ENCODE measurements at places on chromosomes 6 and 20.

- peaks cover 58% of the 10 kb centered on the region for H3K27me3 ChIP-seq
- H3K4me3 ChIP-seq, result peak overlapping the region; percentile 77
- peaks cover 9% of the 10 kb centered on the region for H3K4me1 ChIP-seq
- DNase-seq, result peak; percentile 43
These were observed 493 bp downstream of the CRYBG1 start for GRCh38 chr6:106360989-106361430.

DNA sequence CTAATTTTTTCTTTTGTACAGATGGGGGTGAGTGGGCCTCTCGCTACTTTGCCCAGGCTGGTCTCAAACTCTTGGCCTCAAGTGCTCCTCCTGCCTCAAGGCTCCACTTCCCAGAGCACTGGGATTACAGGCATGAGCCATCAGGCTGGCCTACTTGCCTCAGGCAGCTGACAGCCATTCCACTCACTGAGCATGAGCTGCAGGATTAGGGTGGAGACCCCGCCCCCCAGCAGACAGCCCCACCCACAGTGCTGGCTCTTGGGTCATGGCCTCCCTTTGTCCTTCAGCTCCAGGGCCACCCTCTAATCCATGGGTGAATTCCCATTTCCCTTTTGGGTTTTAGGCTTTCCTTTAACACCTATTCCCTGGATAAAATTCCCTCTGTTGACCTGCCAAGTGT, 82.1 kb downstream of the BFSP1 start:
- no peaks in the 10 kb centered on the region for H3K36me3 ChIP-seq
- H3K27ac ChIP-seq, result no peak overlapping the region
- H3K4me1 ChIP-seq, result no peaks in the 10 kb centered on the region
- no peak for DNase-seq
- peaks cover 11% of the 10 kb centered on the region for H3K27me3 ChIP-seq

DNA sequence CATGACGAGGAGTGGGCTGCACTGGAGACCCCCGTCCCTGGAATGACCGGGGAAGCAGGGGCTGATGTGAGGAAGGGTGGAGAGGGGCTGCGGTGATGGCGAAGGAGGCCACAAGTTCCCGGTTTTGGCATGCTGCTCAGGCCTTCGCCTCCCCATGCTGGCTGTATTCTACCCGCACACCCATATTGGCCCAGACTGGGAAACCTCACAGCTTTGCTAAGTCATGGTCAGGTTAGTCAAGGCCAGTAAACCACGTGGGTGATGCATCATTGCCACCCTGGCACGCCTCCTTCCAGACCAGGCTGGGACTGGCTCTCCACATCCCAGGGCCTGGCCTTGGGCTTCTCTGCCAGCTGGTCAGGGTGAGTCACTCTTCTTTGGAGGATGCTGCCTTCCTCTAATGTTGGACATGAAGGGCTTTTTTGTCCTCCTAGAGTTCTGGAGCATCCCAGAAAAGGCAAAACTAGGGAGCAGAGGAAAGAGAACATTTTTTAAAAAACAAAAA, 53.8 kb downstream of the PCNA start:
- H3K4me3 ChIP-seq, result no peak overlapping the region
- H3K36me3 ChIP-seq, result no peaks in the 10 kb centered on the region
- H3K27me3 ChIP-seq, result no peaks in the 10 kb centered on the region
- no peak for DNase-seq

DNA sequence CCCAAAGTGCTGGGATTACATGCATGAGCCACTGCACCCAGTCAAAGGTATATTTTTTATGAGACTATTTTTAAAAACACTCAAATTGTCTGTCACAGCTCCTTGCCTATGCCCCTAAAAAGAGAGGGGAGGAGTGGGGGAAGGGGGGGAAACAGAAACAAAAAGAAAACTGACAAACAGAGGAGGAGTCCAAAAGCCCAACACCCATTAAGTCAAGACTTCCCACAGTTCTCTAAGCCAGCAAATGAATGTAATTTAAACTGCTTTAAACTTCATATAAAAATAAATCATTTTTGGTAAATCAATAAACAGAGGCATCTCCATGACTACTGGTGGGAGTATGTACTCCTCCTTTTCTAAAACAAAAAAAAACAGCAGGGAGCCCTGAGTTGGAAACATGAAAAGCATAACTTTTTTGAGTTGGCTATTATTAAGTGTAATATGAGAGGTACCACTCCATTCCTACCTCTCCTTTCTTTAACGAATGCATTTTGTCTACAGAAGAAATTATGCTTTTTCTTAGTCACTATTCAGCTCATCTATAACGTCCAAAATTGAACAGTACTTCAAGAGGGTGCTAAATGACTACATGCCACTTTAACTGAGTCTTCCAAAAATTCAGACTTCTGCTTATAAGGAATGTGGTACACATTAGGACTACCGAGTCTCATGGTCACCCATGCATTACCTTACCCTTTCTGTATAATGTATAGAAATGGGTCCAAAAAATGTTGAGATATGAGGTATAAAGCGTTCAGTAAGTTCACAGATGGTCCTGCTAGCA, 119.0 kb upstream of the PRSS16 start:
- DNase-seq, result no peak
- peaks cover 12% of the 10 kb centered on the region for H3K4me1 ChIP-seq
- no peaks in the 10 kb centered on the region for H3K27me3 ChIP-seq
- H3K27ac ChIP-seq, result no peak overlapping the region
- H3K4me3 ChIP-seq, result no peak overlapping the region

DNA sequence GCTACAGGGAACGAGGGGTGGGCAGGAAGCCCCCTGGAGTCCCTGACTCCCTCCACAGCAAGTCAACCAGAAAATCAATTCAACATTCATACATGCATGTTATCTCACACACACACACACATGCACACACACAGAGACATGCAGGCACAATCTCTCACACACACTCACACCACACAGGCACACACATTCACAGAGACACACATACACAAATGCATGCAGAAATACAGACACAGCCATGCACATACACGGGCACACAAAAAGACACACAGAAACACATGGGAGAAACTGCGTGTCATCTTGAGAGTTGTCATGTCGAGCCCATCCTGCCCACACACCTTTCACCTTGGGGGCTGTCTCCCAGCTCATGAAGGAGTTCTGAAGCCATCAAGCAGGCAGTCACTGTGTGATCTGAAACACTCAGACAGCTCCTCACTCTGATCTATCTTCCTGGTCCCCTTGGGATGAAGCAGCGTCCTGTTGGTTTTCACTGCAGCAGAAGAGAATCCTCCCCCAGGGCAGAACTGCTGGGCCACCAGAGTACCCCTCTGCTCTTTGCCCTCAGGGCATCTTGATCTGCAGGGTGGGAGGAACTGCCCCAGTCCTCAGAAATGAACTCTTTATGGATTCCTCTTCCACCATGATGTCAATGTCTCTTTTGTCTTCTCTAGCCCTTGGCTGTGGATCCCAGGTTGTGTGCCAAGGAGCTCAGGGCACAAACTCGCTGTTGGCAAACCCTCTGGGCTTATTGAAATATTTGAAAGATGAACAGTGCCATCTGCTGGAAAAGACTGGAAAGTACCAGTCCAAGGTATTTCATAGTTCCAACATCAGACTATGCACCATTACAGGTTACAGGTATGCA, 8.8 kb downstream of the RAET1L start:
- peaks cover 82% of the 10 kb centered on the region for H3K27me3 ChIP-seq
- H3K36me3 ChIP-seq, result no peaks in the 10 kb centered on the region
- H3K27ac ChIP-seq, result no peak overlapping the region
- H3K4me1 ChIP-seq, result peaks cover 21% of the 10 kb centered on the region
- DNase-seq, result peak; percentile 35
